ENCODE measurements at places on chromosomes 12 and 14.
A peak's percentile ranks its signal among the peaks of the same experiment; 100 is the strongest.

GRCh38 chr12:55729819-55730818 is 1.3 kb upstream of the CD63 start:
- no peak for DNase-seq

GRCh38 chr14:56087671-56088471 is 30.3 kb upstream of the PELI2 start:
- peak; percentile 90 for DNase-seq

GRCh38 chr12:105587237-105587636 is 256.7 kb downstream of the C12orf75 start:
- no peak for DNase-seq

DNA sequence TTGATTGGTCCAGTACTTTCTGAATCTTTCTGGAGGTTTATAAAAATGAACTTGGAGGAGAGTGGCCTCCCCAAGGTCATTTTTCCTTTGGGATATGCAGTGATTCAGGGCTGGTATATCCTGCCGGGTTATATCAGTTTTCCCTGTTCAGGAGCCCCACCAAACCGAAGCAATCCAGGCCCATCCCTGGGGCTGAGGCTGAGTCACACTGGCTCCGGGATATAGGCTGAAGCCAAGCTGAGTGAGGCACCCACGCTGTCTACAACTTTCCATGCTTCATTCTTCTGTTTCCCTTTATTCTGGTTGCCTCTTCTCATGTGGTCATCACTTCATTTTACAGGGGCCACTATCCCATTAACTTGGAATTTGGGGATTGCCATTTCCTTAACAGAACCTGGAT is 3.4 kb downstream of the SSPN start:
- no peak for DNase-seq

DNA sequence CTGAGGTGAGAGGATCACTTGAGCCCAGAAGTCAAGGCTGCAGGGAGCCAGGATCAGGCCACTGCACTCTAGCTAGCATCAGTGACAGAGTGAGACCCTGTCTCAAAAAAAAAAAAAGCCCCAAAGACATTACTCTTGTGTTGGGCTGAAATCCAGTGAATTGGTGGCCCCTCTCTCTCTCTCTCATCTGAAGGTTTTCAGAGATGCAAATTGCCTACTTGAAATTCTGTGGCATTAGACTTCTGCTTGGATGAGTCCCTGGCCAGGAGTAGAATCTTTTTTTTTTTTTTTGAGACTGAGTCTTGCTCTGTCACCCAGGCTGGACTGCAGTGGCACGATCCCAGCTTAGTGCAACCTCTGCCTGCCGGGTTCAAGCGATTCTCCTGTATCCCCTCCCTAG is 112.0 kb upstream of the ATF7IP start:
- no peak for DNase-seq

DNA sequence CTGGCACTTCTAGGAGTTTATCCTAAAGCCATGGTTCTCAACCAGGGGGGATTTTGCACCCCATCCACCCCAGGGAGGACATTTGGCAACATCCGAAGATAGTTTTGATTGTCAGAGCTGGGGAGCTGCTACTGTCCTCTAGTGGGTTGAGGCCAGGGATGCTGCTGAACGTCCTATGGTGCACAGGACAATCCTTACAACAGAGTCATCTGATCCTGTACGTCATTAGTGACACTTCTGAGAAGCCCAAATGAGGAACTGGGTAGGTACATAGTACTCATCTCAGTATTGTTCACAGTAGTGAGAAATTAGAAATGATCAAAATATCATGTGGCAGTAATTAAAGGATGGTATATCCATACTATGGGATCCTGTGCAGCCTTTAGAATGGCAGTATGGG is 185.1 kb downstream of the CHST11 start:
- DNase-seq: no peak

DNA sequence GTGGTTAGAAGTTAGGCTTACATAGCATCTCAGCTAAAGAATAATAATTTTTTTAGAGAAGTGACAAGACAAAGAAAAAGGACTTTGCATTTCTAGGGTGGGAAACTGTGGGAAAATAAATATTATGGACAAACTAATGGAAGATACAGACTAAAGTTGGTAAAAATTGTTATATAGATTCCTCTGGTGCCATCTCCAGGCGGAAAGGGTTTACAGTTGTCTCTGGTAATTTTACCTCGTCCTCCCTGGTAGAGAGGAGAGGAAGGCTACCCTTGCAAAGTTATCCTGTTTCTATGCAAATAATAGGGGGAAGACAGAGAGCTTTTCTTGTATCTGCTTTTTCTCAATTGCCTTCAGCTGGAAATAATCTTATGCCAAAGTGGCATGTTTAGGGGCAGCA is 5.2 kb downstream of the OR11G2 start:
- DNase-seq: peak; percentile 3

DNA sequence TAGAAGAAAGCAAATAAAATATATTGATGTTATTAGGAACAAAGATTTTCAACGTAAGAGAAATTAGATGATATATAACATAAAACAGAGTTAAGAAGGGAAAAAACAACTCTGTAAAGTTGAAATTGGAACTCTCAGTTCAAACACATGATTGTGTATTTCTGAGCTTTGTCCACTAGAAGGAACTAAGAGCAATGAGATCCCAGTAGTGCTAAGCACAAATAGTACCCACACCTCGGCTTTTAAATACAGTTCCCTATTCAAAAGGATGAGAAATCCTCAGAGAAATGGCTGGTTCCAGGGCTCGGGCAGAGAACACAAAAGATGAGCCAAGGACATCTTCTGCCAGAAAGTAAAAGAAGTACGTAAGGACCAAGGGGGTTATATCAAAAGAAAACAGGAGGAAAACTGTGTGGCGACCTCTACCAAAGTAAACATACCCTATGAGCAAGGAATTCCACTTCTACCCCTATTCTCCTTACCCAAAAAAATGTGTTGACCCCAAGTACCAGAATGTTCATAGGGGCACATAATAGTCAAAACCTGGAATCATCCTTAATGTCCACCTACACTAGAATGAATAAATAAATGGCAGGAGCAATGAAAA is 96.6 kb downstream of the SPTSSA start:
- DNase-seq: no peak

DNA sequence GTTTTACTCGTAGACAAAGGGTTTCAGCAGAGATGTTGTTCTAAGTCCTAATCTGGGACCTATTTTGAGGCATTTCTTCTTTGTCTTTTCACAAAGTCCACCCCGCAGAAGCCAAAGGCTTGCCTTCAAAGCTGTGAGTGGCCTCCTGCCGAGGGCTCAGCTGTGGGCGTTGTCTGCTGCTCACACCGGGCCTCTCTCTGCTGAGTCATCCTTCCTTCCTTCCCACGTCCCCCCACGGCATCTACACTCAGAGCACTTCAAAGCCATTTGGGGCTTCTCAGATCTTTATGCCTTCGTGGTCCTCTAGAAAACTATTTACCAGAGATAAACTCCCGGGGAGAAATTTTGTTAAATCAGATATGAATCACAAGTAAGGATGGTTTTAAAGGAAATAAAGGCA is 115.9 kb upstream of the TMPO start:
- DNase-seq: no peak

GRCh38 chr14:51018521-51018920 is 74.2 kb upstream of the PYGL start:
- DNase-seq: no peak

DNA sequence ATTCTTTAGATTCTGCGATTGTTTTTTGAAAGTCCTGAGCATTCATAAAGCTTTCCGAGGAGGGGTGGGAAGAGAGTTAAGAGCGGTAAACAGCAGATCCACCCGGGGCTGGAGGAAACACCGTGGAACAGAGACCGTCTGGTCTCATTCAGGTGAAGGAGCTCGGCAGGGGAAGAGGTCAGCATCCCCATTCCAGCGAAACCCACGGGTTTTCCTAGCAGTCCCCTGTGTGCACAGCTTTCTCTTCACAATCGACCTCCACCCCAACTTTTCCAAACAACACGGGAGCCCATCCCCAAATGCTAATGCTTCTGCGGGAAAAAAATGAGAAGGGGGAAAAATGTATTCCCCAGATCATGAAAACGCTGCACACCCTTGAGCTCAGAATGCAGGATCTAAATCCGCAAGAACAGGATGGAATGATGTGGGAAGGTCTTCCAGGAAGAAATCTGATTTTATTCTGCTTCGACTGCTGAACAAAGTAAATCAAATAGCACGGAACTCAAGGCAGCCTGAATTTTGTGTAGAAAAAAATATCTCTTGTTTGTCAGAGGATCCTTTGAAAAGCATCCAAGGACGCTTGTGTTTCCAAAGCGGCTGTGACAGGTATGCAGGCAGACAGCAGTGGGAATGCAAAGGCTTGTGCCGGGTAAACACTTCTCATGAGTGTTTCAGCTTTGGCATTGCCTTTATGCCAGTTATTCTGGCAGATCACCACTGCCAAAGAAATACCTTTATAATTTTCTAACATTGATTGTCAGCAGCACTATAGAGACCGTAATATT is 128.8 kb downstream of the NDUFA12 start:
- no peak for DNase-seq

GRCh38 chr12:42759622-42760273 is 170.2 kb upstream of the PRICKLE1 start:
- DNase-seq: no peak

DNA sequence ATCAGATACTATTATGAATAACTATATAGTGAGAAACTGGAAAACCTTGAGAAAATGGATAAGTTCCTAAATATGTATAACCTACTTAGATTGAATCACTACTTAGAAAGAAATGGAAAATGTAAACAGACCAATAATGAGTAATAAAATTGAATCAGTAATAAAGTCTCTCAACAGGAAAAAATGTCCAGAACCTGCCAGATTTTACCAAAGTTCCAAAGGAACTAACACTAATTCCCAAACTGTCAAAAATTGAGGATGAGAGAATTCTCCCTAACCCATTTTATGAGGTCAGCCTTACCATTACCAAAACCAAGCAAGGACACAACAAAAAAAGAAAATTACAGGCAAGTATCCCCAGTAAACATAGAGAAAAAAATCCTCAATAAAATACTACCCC is 272.0 kb downstream of the RPAP3 start:
- no peak for DNase-seq

DNA sequence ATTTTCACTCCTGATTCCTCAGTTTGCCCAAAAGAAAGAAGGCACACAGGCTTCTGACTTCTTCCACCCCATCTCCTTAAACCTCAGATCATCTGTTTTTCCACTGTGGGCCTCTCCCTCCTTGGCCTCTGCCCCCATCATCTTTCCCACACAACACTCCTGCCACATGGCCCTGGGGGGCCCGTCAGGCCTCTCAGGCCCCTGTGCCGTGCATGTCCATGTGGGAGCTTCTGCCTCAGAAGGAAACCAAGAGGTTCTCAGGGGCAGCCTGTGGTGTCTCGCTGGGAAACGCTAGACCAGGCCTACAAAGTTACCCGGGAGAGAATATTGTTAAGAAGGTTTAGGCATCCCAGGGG is 8.0 kb downstream of the KLHL33 start:
- no peak for DNase-seq

GRCh38 chr12:50043854-50044253 is 13.5 kb upstream of the ASIC1 start:
- DNase-seq: no peak

DNA sequence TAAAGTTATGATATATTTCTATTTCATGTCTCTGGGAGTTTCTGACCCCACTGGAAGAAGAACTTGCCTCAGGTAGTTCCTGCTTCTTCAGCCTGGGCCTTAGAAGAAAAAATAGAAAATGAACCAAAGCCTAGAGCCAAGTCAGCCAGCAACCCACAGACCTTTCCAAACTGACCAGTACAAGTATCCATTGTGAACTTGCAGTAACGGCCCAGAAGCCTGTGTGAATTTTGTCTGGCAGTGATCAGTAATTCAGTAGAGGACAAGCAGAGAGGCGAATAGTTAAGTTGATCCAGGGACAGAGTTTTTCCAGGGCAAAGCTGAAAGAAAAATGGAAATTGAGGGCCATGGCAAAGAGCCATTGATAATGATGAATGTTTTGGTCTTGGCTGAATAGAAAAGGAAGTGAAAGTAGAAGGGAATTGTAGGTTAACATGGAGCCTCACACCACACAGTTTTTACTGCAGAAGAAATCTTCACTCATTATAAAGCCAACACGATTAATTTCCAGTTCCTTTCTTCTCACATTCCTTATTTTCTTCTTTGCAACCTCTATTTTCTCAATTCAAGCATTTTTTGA is 311.8 kb downstream of the BTG1 start:
- no peak for DNase-seq

GRCh38 chr14:102926104-102926503 is 3.6 kb downstream of the AMN start:
- no peak for DNase-seq

- peak; percentile 67 for DNase-seq
Observed at GRCh38 chr14:39266525-39266870, 32.8 kb downstream of the MIA2 start.

- no peak for DNase-seq
Observed at GRCh38 chr12:2804393-2805142, 7.9 kb upstream of the ITFG2 start.

GRCh38 chr12:123041042-123041531 is 60.6 kb downstream of the ARL6IP4 start:
- no peak for DNase-seq

DNA sequence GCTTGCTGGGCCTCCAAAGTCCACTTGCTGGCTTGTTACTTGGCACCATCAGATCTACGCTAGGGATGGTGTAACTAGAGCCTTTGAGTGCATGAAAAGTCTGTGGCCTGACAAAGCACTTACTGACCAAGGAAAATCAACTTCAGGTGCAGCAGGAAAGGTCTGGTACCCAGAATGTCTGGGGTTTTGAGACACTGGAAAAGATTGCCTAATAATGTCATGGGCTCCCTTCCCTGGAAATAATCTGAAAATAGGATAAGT is 106.7 kb downstream of the ZFP36L1 start:
- no peak for DNase-seq

Data from NCI-H526 treated with DMSO at 0.1 percent for 48 hours (cell line).